ENCODE measurements at places on chromosomes 6 and 20.
A peak's percentile ranks its signal among the peaks of the same experiment; 100 is the strongest.

DNA sequence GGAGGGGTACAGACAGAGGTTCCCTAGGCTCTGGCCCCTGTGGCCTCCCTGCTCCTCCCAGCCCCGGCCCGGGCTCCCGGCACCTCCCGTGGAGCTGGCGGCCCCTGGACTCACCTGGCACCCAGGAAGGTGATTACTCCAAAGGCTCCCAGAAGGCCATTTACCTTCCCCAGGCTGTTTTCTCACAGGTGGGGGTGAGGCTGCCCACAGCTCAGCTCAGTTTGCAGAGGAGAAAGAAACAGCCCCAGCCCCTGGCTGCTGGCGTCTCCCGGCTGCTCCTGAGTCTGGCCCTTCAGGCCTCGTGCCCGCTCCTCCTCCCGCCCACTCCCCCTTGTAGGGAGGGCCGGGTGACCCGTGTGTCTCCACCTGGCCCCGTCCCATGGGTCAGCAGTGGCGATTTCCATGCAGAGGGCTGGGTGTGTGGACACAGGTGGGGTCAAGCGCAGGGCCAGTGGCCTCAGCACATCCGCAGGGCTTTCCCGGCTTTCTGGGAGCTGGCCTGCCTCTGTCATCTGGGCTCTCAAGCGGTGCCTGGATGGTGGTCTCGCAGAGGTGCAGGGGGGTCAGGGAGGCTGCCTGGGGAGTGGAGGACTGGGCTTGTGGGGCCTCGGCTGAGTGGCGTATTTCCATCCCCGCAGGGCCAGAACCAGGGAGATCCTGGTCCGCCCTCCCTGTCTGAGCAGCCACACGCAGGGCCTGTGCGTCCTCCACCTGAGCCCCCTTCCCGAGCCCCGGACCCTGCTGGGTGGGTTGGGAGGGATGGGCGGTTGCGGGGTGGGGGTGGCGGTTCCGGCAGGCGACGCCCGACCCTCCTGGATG, 20.2 kb upstream of the GATA5 start:
- no peak for DNase-seq

- no peak for DNase-seq
Measured at GRCh38 chr6:169847141-169847674, 95.8 kb downstream of the ERMARD start.

DNA sequence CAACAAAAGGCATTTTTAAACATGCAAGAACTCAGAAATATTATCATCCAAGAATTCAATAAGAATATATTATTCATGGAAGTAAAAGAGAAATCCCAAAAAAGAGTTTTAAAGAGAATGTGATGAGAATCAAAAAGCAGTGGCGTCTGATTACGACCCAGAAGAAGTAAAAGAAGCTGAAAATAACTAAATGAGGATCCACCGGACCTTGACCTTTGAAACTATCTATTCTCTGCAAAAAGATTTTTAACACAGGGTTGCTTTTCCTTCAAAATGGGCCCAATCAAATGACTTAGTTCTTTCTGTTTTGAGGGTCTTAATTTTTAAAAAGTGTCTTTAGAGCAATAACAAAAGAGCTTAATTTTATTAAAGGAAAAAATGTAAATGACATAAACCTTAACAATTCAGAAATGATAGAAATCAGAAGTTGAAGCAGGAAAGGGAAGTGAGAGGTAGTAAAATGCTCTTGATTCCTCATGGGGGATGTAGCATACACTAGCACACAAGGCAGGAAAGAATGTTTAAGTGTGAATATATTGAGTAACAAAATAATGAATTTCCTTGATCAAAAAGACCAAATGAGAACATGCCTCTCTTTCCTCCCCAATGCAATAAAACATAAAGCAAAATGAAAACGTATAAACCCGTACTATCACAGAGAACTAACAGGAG, 223.1 kb upstream of the PRDM1 start:
- DNase-seq, result no peak

DNA sequence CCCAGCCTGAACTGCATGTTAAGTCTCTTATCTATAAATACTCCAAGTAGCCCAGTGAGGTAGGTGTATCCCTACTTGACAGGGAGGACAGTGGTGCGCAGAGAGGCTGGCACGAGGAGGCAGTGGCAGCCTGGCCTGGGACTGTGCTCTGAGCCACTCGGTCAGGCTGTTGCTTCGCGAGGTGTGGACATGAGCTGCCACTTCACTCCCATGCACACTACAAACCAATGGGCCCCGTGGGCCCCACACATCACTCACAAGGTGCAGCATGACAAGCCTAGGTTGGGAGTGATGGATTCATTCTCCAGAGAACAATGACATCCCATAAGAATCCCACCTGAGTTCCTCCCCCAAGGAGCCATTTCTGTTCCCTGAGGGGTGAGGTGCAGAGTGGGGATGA, 54.9 kb downstream of the TMEM242 start:
- DNase-seq, result no peak

- no peak for DNase-seq
Measured at GRCh38 chr20:49186535-49187329, 1.4 kb downstream of the STAU1 start.

- no peak for DNase-seq
Measured at GRCh38 chr6:169971081-169971861, 219.8 kb downstream of the ERMARD start.

- DNase-seq, result no peak
Measured at GRCh38 chr20:64154590-64155257, 9.5 kb upstream of the MYT1 start.

- DNase-seq, result no peak
Measured at GRCh38 chr6:136624347-136624746, 74.1 kb upstream of the MAP7 start.

- DNase-seq, result no peak
Measured at GRCh38 chr6:121319112-121319553, 15.1 kb downstream of the TBC1D32 start.

DNA sequence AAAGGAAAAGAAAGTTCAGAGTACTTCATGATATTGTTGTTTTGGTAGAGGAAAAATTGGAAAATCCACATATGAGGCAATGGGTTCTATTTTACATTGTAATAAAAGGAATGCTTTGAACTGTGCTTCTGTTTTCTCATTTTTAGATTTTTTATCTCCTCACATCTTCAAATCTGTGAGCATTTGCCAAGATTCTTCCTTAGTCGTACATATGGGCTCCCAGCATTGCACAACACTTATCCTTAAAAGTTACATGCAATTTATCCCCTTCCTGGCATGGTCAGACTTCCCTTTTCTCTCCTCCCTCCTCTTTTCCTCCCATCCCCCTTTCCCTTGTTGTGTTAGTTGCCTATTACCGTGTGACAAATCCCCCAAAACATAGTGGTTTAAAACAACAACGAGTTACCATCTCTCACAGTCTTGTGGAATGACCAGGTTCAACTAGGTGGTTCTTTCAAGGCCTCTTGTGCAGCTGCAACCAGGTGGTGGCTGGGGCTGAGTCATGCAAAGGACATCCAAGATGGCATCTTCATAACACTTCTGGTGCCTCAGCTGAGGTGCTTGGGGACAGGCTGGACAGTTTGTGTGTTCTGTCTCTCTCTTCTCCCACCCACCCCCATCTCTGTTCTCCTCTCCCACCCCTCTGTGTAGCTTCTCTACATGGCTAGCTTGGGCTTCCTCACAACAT, 68.7 kb downstream of the TXNDC5 start:
- DNase-seq, result no peak

DNA sequence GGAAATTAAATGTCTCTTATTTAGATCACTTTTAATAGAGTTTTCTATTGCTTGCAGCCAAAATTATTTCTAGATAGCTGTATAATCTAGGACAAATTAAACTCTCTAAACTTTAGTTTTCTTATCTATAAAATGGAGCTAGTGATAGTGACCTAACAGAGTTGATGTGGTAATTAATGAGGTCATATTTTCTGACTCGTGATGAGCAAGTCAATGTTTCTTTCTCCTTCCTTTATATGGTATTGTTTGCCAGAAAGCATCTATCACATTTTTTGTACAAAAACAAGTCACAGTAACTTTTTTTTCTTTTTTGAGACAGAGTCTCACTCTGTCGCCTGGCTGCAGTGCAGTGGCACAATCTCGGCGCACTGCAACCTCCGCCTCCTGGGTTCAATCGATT, 267.7 kb downstream of the FARS2 start:
- DNase-seq, result no peak

DNA sequence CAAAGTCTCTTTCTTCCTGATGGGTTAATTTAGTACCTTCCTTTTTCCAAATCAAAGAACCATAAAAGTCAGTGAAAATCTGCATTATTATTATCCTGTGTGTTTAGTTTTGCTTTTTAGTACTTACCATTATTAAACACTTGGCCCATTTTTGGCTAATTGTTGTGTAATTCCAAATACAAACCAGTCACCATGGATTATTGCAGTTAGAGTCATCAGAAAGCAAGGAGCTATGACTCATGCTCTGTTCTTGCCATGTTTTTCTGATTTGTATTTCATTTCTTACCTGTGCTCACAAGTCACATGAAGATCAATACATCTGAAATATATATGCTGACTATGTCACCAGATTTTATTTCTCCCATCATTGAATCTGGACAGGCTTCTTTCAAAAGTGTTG, 31.3 kb downstream of the SLC22A3 start:
- no peak for DNase-seq

- DNase-seq, result no peak
Measured at GRCh38 chr20:53216478-53216855, 244.3 kb downstream of the TSHZ2 start.

GRCh38 chr6:43290339-43290904, 7.6 kb upstream of the SLC22A7 start:
- no peak for DNase-seq

GRCh38 chr6:14088600-14089192, 28.9 kb upstream of the CD83 start:
- no peak for DNase-seq

DNA sequence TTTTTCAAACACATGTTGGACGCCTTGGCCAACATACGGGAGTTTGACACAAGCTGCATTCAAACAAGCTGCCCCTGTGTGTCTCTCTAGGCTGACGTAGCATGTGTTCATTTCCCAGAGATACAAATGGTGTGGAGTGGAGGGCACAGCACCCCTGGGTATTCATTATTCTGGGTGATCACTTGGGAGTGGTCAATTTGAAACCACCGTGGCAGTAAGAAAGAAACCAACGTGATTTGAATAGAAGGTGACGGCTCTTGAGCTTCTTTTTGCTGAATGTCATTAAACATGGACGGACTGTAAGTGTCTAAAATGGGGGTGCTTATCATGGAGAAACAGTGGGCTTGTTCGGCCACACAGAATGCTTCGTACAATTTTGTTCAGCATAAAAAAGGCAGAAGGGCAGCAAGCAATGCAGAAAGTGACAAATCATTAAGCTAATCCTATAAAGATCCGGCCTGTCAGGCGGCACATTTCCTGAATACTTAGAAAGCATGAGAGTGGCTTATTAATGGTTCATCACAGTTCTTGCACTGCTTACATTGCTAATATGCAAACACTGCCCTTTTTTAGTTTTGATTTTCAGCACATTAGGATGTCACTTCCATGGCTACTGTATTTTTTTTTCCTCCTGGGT, 1261.9 kb upstream of the CITED2 start:
- DNase-seq, result no peak

DNA sequence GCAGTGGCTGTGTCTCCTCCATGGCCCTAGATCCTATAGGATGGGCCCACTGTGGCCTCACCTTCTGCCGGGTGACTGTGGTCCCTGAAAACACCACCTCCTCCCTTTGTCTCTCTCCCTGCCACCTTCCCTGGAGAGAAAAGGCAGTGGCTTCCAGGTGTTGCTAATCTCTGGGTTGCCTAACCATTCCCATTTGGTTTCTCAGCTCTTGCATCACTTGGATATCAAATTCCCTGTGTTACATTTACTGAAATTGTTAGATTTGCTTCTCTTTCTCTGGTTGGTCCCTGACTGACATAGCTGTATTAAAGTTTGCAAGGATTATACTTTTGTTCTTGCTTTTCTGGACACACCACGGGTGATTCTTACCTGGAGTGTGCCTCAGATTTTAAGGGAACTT, 9.3 kb upstream of the ZFP64 start:
- DNase-seq, result no peak

DNA sequence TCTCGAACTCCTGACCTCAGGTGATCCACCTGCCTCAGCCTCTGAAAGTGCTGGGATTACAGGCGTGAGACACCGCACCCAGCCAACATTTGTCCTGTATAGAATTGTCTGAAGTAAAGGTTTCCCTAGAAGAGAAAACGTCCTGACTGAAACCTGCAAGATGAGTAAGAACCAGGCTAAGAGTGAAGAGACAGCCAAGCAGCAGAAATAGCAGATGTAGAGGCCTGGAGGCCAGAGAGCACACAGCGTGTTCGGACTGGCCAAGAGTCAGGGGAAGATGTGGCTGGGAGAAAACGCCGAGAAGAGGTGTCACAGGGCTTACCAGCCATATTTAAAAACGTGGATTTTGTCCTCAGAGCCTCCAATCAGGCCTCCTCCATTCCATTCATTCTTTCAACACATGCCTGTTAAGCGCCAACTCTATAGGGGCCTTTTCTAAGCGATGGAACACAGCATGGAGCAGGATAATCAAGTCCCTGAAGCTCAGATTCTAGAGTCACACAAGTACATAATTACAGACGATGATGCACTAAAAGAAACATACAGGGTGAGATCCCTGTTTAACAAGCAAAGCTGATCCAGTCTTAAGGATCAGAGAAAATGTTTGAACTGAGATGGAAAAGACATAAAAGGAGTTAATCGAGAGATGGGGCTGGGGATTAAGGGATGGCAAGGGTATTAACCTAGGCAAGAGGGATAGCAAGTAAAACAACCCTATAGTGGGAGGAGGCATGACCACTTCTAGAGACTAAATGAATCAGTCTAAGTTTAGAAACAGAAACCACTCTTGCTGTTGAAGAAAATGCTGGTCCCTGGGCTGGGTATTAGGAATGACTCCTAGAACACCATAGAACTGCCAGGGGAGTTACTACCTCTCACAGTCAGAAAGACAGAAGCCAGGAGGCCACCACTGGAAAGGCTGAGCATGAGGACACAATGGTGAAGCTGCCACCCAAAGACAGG, 4.8 kb downstream of the ZCCHC3 start:
- DNase-seq, result no peak

GRCh38 chr20:40251284-40251932, 437.6 kb downstream of the MAFB start:
- DNase-seq, result no peak

- DNase-seq, result no peak
Measured at GRCh38 chr6:139881728-139882211, 507.3 kb upstream of the CITED2 start.

DNA sequence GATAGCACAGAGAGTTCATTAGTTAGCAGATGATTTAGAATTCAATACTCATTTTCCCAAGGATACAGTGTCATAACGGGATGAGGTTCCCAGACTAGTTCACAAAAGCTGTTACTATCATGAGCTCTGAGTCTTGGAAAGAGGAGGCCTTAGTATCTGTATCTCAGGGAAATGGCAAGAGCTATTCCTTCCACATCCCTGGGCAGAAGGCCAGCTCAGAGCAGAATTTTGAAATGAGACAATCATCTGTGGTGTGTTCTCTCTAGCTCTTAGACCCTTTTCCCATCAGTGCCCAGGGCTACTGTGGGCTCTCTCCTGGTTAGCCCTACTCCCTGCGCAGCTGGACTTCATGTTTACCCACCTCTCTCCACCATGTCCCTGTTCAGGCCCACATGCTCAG, 64.5 kb downstream of the JAG1 start:
- peak; percentile 78 for DNase-seq

GRCh38 chr6:108452711-108453195, 108.0 kb upstream of the FOXO3 start:
- DNase-seq, result peak; percentile 61

All from fibroblast of skin of left quadriceps (primary cell).